Activated T-cell treated with anti-CD3 and anti-CD28 coated beads, Interleukin-2, amount 50 U/mL, for 4 hours (primary cell): ENCODE measurements at places on chromosomes 3 and 15. TPM values are rescaled to one million over a fixed set of nuclear protein-coding genes. Genes with fewer than 3 reads are reported as not detected.

CYP11A1 gene
- 0.41 TPM for total RNA-seq

MESP1 gene
- total RNA-seq, result 3.1 TPM

DNA sequence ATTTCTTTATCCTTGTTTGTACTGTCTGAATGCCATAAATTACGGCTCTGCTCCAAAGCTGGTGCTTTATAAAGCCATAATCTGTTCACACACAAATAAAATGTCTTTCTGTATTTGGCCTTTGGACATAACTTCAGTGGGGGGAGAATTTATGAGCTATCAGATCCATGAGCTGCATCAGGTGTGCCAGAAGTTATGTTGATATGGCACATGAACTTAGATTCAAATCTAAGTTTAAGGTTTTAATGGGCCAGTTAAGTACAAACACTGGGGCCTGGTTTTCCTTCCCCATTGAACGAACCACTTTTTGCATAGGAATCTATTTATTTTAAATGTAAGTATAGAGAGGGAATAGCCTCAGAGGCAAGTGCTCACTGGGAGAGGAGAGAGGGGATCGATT is 239.9 kb downstream of the NFKBIZ start:
- no peak for DNase-seq

DNA sequence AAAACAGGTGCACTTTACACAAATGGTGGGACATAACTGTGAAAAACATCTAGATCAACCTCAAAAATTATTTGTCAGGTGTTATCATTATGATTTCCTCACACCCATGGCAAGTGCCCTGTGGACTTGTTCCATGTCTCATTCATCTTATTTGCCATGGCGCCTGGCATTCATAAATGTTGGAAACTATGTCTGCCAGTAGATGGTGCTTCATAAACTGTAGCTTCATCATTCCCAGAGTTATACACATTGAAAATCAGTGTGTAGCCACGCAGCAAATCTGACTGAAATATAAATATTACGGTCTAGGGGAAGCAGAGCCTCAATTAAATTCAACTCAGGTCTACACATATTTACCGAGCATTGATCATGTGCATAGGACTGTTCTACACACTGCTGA is 90.7 kb downstream of the IMPG2 start:
- DNase-seq, result no peak

AAGAB gene
- 46.7 TPM for total RNA-seq
